ENCODE measurements at places on chromosomes 16 and 17.
A peak's percentile ranks its signal among the peaks of the same experiment; 100 is the strongest.

- no peak for DNase-seq
- no peak overlapping the region for H3K4me3 ChIP-seq
- no peak overlapping the region for H3K27ac ChIP-seq
- H3K36me3 ChIP-seq, result no peaks in the 10 kb centered on the region
- no peaks in the 10 kb centered on the region for H3K27me3 ChIP-seq
- no peaks in the 10 kb centered on the region for H3K4me1 ChIP-seq
These were observed 31.1 kb downstream of the PPM1E start for GRCh38 chr17:58786586-58787295.

- DNase-seq, result no peak
- peaks cover 43% of the 10 kb centered on the region for H3K4me1 ChIP-seq
- H3K36me3 ChIP-seq, result no peaks in the 10 kb centered on the region
These were observed 89.3 kb upstream of the NKD1 start for GRCh38 chr16:50458667-50459495.

- peaks cover 71% of the 10 kb centered on the region for H3K4me1 ChIP-seq
- H3K27me3 ChIP-seq, result no peaks in the 10 kb centered on the region
- peaks cover 89% of the 10 kb centered on the region for H3K36me3 ChIP-seq
- H3K27ac ChIP-seq, result peak overlapping the region; percentile 3
- H3K4me3 ChIP-seq, result no peak overlapping the region
- DNase-seq, result peak; percentile 84
These were observed 48.8 kb downstream of the PIPOX start for GRCh38 chr17:29091606-29092289.

DNA sequence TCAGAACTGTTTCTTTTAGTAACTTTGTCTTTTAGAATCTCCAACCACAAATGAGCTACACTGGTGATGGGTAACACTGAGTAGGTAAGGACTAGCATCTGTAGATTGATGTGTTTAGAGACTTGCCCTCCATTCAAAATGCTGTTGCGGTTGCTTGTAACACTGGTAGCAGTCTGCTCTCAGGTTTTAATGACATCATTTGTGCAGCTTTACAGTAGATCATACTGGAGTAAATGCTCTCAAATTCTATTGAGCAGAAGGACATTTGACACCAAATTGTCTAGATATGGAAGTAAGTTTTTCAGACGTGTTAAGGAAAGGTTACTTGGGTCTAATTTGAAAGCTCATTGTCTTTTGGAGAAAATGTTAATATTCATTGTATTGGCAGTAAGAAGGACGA is 98.8 kb downstream of the NLK start:
- H3K4me3 ChIP-seq, result no peak overlapping the region
- no peak overlapping the region for H3K27ac ChIP-seq
- no peaks in the 10 kb centered on the region for H3K4me1 ChIP-seq
- H3K27me3 ChIP-seq, result no peaks in the 10 kb centered on the region
- no peaks in the 10 kb centered on the region for H3K36me3 ChIP-seq
- no peak for DNase-seq

DNA sequence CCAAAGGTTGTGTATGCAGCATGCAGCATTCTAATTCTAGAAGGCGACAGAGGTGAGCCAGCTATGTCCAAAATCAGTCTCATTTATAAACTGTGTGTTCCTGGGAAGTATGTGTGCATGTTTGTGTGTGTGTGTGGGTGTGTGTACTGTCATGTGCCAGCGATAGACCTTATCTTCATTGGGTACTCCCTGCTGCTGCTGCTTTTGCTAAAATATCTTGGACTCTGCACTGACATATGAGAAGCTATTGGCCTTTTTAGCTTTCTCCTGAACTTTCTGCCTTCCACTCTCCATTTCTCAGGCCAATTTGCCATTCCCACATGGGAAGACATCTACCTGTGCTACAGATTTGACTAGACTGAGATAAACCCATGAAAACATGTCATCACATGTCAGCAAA is 2.0 kb upstream of the LPO start:
- DNase-seq, result no peak
- H3K4me1 ChIP-seq, result no peaks in the 10 kb centered on the region
- H3K27ac ChIP-seq, result no peak overlapping the region
- no peak overlapping the region for H3K4me3 ChIP-seq
- H3K27me3 ChIP-seq, result peaks cover 20% of the 10 kb centered on the region
- no peaks in the 10 kb centered on the region for H3K36me3 ChIP-seq

GRCh38 chr17:75810216-75810615 is 25.6 kb downstream of the UNK start:
- no peaks in the 10 kb centered on the region for H3K4me1 ChIP-seq
- DNase-seq, result no peak
- H3K27me3 ChIP-seq, result no peaks in the 10 kb centered on the region
- peaks cover 63% of the 10 kb centered on the region for H3K36me3 ChIP-seq
- H3K4me3 ChIP-seq, result no peak overlapping the region
- H3K27ac ChIP-seq, result no peak overlapping the region

- H3K4me3 ChIP-seq, result no peak overlapping the region
- H3K36me3 ChIP-seq, result peaks cover 16% of the 10 kb centered on the region
- peaks cover 69% of the 10 kb centered on the region for H3K4me1 ChIP-seq
- H3K27ac ChIP-seq, result peak overlapping the region; percentile 27
- peaks cover 22% of the 10 kb centered on the region for H3K27me3 ChIP-seq
These were observed 61.9 kb upstream of the CIBAR2 start for GRCh38 chr16:85173981-85174751.

GRCh38 chr17:50806141-50806643 is 29.2 kb upstream of the WFIKKN2 start:
- no peak overlapping the region for H3K27ac ChIP-seq
- no peaks in the 10 kb centered on the region for H3K4me1 ChIP-seq
- H3K36me3 ChIP-seq, result no peaks in the 10 kb centered on the region
- no peaks in the 10 kb centered on the region for H3K27me3 ChIP-seq
- H3K4me3 ChIP-seq, result no peak overlapping the region

GRCh38 chr17:78430892-78431691 is 52.6 kb downstream of the PGS1 start:
- no peak overlapping the region for H3K27ac ChIP-seq
- no peak overlapping the region for H3K4me3 ChIP-seq
- DNase-seq, result no peak
- H3K27me3 ChIP-seq, result no peaks in the 10 kb centered on the region
- peaks cover 35% of the 10 kb centered on the region for H3K36me3 ChIP-seq
- peaks cover 32% of the 10 kb centered on the region for H3K4me1 ChIP-seq

DNA sequence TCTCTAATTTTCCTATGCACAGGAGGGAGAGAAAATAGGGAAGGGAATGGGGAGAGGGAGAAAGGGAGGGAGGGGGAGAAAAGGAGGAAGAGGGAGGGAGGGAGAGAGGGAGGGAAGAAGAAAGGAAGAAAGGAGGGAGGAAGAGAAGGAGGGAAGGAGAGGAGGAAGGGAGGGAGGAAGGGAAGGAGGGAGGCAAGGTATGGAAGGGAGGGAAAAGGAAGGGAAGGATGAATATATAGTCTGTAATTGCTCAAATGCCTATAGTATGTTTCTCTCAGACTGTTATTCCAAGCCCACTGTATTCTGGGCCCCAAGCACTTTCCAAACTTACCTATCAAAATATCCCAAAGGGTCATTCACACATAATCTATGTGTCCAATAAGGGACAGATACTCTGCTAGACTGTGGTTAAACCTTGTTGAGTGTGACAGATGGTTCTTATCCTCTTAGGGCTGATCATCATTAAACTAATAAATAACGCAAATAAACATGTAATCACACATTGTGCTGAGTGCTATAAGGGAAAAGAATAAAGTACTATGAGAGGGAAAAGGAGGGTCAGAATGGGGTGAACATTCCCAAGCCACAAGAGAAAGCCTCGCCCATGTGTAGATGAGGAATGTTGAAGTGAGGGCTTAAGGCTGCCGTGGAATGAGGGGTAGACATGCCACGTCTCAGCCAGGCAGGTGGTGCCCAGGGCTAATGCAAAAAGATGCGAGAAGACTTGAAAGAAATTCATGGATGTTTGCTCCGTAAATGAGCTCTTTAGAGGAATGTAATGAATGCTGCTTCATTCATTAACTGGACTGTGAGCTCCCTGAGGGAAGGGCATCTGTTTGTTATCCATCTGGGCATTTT is 30.6 kb downstream of the ASIC2 start:
- no peaks in the 10 kb centered on the region for H3K27me3 ChIP-seq
- no peak for DNase-seq
- H3K27ac ChIP-seq, result no peak overlapping the region
- peaks cover 31% of the 10 kb centered on the region for H3K4me1 ChIP-seq
- H3K36me3 ChIP-seq, result no peaks in the 10 kb centered on the region

GRCh38 chr17:67067571-67068482 is 23.5 kb downstream of the CACNG1 start:
- no peaks in the 10 kb centered on the region for H3K27me3 ChIP-seq
- peaks cover 2% of the 10 kb centered on the region for H3K4me1 ChIP-seq
- peak; percentile 63 for DNase-seq
- no peak overlapping the region for H3K27ac ChIP-seq

GRCh38 chr17:41347869-41348760 is 2.5 kb downstream of the KRT33A start:
- no peak overlapping the region for H3K27ac ChIP-seq
- H3K36me3 ChIP-seq, result no peaks in the 10 kb centered on the region
- DNase-seq, result peak; percentile 30

DNA sequence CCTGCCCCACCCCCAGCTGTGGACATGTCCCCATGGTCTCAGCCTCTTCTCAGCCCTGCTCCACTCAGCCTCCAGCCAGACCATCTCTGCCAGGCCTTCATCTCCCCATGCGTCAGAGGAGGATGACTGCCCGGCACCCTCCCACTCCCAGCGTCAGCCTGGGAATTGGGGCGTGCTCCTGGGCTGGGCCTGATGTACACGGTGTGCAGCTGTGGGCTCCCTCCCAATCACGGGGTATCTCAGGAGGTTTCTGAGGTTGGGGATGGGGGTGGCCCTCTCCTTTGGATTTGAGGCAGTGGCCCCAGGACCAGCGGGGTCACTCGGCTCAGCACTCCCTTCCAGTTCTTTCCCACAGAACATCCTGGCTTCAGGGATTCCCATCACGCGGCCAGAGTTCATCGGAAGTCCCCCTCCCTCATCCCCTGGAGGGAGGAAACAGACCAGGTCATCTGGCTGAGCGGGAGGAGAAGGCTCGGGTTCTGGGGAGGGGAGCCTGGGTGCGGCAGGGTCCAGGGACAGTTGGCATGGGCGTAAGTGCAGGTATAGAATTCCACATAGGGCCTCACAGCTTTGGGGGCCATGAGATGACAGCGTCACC is 36.9 kb downstream of the SOCS3 start:
- DNase-seq, result no peak
- H3K4me1 ChIP-seq, result peaks cover 36% of the 10 kb centered on the region
- H3K27ac ChIP-seq, result peak overlapping the region; percentile 95

Measured in spinal cord (tissue), 10 donors.